ENCODE measurements at places on chromosomes 1 and 21.

GRCh38 chr1:35544976-35545375 lies 12.2 kb downstream of the KIAA0319L start:
- DNase-seq = no peak

GRCh38 chr1:25123551-25123950 lies 108.8 kb downstream of the SYF2 start:
- no peak for DNase-seq

DNA sequence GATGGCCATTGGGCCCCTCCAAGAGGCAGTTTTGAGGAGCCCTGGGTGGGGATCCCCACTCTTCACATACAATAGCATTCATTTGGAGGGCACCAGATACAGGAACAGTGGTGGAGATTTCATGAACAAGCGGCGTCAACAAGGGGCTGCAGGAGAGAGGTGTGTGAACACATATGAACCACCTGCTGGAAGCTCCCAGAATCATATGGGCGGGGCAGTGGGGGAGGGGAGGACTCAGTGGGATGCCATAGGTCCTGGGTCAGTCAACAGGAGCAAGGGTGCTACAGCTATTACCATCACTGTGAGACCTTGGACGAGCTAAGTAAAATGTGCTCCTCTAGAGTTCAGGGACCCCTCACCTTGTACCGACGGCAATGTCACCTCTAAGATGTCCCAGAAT lies 100.4 kb upstream of the IRF2BP2 start:
- DNase-seq = no peak

DNA sequence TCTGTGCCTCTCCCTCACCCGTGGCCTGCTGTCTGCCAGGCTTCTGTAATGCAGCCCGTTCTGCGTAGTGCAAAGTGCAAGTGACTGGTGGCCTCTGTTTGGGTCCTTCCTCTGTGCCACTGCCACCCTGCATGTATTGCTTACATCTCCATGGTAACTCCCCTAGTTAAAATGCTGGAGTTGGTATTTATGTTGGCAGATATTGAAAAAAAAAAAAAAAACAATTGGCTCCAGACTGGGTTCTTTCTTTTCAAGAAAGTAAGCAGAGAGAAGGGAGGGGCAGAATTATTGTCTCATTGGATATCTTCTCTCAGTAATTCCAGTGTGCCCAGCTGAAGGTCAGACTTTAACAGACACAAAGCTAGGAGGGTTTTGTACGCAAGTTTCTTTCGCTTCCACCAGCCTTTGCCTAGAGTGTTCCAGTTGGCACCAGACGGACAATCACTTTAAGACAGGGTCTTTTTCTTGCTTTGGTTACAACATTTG lies 242.3 kb downstream of the PBX1 start:
- no peak for DNase-seq
